ENCODE measurements at places on chromosomes 4 and X.

DNA sequence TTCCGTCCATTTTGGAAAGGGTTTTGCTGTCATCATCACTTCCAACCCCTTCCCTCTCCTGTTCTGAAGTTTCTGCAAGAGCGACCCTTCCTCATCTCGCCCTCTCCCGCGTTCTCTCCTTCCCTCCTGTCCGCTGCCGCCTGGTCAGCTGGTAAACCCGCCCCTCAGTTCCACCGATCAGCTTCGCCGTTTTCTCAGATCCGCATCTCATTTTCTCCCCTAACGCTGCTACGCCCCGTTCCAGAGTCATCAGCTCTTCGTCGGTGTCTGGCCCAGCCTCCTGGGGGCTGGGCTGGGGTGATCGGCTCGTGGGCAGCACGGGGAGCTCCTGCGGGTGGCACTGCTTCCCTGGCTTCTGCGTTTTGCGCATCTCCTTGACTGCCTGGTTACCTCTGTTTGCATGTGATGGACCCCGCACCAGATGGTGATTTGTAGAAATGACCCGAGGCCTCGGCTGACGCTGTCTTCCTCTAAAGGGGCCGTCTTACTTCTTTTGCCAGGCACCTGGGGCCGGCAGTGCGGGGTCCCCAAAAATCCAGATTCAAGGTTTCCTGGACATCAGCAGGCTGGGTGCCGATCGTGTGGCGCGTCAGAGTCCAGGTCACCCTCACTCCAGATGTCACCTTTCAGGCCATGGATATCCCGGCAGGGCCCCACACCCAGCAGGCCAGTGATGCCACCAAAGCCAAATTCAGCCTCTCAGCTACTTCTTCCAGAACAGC lies 13.4 kb downstream of the CTBP1 start:
- DNase-seq = no peak

- DNase-seq = no peak
Measured at GRCh38 chrX:31240982-31241381, 169.1 kb upstream of the FTHL17 start.

DNA sequence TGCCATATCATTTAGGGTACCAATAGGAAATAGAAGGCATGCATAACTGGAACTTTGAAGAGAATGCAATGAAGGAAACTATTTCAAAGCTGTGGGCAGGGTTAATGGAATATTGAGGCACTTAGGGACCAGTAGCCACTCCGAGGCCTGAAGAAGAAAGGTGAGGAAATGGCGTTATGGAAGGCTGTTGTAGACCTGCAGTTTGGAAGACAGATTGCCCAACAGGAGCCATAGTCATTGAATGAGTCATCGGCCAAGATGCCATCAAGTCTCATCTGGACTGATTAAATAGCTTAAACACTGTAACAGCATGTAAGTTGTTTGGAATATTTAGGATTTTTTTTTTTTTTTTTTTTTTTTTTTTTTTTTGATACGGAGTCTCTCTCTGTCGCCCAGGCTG lies 11.6 kb downstream of the CXCL13 start:
- no peak for DNase-seq

DNA sequence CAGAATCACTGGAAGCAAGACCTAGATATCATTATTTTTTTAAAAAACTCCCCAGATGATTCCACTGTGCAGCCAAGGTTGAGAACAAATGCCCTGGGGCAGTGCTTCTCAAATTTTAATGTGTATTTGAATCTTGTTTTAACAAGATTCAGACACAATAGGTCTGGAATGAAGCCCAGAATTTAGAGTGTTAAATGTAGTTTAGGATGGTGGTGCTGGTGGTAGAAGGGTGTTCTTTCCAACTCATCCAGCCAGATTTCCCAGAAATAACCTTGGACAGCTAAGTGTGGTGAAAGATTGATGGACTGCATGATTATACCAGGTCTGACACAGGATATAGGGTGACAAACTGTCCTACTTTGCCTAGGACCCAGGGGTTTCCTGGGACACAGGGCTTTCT lies 120.1 kb upstream of the MED14 start:
- DNase-seq = no peak

DNA sequence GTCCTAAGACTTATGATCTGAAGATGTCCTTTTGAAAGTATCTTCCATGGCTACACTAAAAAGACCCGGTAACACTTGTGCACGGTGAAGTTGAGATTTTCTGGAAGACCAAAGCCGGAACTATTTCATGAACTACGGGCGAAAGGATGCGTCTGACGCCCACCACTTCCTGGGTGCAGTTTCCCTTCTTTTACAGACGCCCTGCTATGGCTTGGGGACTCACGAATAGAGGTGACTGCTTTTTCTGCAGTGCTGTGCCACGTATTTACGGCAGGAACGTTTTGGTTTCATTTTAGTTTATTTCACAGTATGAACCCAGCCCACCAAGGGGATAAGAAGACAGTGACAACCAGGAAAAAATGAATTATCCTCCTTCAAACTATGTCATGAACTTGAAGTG lies 180.4 kb downstream of the AFAP1 start:
- DNase-seq = peak; percentile 62

- no peak for DNase-seq
Measured at GRCh38 chr4:13633671-13634070, 6.1 kb upstream of the BOD1L1 start.

DNA sequence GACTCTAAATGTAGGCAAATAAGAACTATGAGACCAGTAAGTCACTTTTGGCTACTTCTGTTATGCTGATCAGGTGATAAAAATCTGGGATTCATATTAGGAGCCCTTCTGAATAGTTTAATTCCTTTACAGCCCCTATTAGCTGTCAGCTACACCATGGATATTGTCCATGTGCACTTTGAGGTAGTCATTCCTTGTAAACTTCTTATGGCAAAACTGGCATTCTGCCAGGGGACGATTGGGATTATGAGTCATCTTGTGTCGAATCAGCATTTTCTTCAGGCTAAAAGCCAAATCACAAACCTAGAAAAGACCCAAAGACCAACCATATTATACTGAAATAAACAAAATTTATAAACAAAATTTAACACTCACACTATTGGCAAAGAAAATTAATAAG lies 227.6 kb downstream of the PRDM5 start:
- no peak for DNase-seq

- no peak for DNase-seq
Measured at GRCh38 chr4:67699603-67700002, 1.4 kb downstream of the UBA6 start.

DNA sequence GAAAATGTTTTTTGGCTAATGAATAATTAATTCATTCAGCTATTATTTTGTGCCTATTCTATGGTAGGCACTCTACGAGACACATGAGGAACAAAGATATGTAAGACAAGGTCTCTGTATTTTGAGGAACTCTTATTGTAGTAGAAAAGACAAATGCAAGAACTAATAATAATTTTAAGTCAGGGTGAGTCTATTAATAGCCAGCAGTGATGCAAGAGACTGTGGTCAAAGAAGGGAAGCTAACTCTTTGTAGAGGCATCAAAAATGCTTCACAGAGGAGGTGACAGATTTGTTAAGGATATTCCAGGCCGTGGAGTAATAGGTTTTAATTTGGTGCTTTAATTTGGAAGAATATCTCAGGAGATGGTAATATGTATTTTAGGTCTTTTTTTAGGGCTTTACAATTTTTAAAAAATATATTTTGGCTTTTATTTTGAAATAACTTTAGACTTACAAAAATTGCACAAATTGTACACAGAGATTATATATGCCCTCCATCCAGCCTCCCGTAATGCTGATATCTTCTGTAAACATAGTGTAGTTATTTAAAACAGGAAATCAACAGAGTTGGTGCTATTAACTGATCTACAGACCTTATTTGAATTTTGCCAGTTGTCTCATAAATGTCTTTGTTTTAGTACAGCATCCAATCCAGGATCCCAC lies 48.1 kb downstream of the DCLK2 start:
- no peak for DNase-seq

DNA sequence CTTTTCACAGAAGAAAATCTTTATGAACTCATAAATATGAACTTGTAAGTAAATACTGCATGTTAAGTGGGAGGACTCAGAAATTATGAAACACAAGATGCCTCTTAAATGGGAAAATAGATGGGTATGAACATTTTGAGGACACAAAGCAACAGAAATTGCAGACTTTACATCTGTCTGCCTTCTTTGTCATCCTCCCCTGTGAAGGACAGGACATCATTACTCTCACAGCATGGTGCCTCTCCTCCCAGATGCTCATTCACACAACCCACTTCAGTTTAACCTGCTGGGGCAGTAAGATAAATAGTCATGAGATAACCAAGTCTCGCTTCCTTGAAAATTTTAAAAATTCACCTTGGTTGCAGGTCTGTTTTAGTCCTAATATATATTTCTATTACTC lies 144.5 kb downstream of the APBB2 start:
- DNase-seq = no peak

DNA sequence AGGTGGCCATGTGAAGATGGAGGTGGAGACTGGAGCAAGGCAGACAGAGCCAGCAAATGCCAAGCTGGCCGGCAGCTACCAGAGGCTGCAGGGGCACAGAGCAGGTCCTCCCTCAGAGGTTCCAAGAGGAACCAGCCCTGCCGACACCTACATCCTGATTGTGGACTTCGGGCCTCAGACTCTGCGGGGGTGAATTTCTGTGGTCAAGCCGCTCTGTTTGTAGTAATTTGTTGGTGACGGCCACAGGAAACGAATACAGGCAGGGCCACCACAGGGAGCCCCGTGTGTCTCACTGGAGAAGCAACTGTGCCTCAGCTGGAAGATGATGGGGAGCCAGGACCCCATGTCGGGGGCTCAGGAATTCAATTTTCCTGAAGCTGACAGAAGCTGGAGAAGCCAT lies 28.3 kb downstream of the ZFYVE28 start:
- DNase-seq = no peak

Measured in activated CD4-positive, alpha-beta T cell treated with anti-CD3 and anti-CD28 coated beads, Interleukin-2, amount 50 U/mL, for 24 hours (primary cell).